ENCODE measurements at places on chromosomes 6 and 20.

DNA sequence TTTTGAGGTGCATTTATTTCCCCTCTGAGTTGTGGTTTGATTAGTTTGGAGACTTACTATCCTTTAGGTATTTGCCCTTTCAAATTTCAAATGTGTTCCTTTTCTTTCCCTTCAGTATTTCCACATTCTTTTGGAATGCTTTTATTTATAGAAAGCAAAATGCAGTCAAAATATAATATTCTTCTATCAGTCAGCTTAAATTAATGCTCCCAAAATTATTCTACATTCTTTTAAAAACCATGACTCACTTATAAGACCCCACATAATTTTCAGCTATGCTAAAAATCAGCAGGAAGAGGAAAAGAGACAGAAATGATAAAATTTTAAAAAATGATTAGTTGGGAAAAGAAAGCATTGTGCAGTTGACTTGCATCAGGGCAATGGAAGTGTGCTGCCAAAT is 180.0 kb upstream of the SMLR1 start:
- DNase-seq, result no peak

- DNase-seq, result no peak
Observed at GRCh38 chr6:7703148-7703680, 22.7 kb upstream of the BMP6 start.

GRCh38 chr20:64114356-64114971 is 7.1 kb upstream of the NPBWR2 start:
- no peak for DNase-seq

DNA sequence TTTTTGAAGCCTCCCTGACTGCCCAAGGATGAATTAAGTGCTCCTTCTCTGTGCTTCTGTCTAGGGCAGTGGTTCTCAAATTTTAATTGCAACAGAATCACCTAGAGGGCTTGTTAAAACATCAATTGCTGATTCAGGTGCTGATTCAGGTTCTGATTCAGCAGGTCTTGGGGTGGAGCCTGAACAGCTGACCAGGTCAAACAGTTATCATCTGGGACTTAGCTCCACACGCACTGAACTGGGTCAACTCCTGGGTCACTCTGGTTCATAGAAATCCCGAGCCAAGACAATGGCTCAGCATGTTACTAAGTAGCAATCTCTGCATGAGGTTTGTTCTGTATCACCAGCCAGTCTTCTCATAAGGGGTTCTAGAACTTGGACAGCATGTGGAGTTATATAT is 192.3 kb downstream of the GJA1 start:
- no peak for DNase-seq
